ENCODE measurements at places on chromosomes 5 and 9.

DNA sequence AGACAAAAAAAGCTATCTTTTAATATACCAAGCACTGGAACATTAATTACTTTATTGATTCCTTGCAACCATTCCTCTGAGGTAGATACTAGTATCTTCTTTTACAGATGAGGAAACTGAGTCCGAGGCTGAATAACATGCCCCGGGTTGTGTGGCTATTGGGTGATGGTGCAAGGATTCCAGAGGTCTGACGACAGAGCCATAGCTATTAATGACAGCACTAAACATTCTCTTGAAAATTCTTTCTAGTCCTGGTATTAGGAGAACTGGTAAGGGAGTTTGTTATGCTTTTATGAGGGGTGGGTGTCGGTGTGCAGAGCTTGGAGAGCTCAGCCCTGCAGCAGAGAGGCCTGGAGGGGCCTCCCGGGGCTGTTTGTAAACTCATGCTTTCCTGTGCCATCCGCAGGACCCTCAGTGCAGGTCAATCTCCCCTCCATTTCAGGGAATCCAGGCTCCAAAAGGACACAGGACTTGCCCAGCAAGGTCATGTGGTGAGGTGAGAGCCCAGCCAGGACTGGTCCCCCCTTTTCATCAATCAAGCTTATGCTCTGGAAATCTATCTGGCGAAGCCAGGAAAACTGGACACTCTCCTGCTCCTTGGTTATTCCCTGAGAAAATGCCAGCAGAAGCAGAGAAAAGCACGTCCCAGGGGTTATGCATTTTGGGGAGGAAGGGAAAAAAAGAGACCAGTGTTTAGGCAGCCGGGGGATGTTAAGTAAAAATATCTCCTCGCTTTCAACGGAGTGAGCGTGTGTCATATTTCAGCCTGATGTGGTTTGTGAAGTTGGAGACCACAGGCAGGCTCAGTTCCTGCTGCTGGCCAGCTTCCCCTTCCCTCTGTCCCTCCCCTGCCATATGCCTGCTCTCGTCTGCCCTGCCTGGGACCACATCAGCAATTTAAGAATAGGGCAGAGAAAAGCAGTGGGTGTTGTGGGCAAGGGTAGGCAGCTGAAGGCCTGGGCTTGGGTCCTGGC is 3.7 kb downstream of the GSN start:
- no peak for DNase-seq

GRCh38 chr9:114721491-114722079 is 39.6 kb upstream of the TEX48 start:
- no peak for DNase-seq

DNA sequence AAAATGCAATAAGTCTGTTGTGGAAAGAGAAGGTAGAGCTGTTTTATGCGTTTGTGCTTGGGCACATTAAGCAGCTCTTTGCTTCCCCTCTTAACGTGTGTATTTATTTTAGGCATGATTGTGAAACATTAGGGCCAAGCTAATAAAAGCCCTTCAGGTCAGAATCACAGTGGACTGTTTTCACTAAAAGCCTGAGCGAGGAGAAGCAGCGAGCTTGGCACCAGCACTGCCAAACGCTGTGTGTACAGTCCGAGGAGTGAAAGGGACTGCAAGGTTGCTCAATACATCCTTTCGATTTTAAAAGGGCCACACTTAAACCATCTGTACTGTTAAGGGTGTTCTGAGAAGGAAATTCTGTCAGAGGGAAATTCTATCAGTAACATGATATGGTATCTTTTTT is 107.2 kb upstream of the CKMT2 start:
- DNase-seq: no peak

GRCh38 chr5:33043343-33043997 is 332.3 kb downstream of the NPR3 start:
- DNase-seq: no peak

- no peak for DNase-seq
These were observed 1.6 kb downstream of the RFESD start for GRCh38 chr5:95647886-95648860.

- no peak for DNase-seq
These were observed 1260.8 kb upstream of the WWC1 start for GRCh38 chr5:167030500-167031120.

- no peak for DNase-seq
These were observed 34.0 kb downstream of the TNFSF8 start for GRCh38 chr9:114896344-114896743.

GRCh38 chr9:26579056-26579455 is 313.5 kb downstream of the CAAP1 start:
- no peak for DNase-seq

DNA sequence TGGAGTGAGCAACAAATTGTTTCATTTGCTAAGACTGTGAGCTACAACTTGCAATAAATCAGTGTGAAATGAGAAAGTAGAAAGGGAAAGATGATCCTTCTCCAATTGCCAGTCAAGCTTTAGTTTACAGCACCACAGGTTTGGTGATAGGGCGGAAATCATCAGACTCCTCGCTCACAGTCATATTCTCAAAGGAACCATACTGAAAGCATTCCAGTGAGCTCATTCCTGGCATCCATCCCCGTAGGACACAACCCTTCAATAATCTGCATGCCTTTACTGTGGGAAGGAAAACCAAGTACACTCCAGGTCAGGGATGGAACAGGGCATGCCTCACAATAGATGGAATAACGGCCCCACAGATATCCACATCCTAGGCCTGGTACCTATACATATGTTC is 80.7 kb downstream of the FSTL4 start:
- no peak for DNase-seq

DNA sequence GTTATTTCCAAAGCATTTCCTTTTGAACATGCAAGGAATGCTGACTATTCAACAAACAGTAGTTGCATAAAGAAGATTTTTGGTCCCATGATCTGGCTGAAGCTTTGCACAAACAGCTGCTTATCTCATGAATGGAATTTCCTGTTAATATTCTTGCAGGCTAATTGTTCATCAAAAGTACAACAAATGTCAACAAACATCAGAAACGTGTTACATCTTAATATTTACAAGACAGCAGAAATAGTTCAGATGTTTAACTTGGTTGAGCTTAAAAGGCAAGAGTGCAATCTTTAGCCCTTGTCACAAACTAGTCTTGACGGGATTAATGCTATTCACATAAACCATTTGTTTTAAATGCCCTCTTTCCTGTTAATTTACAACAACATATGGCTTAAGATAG is 47.9 kb upstream of the BASP1 start:
- DNase-seq: no peak

DNA sequence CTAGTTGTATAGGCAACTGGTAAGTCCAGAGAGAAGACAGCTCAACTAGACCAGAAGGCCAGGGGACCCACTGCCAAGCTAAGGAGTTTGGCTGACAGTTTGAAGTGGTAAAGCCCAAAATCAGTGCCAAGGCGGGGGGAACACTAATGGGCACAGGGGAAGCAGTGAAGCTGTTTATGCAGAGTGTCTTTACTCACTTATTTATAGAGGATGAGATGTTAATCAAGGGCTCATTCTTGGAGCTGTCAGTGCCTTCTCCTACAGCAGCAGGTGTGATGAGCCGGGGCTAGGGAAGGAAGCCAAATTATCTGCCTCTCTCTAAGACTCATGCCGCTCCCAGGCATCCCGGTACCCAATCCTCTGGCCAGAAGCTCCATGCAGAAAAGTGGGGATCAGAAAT is 75.2 kb upstream of the GALNT10 start:
- DNase-seq: no peak

- no peak for DNase-seq
These were observed 2.7 kb downstream of the ZNF346 start for GRCh38 chr5:177025101-177025601.

DNA sequence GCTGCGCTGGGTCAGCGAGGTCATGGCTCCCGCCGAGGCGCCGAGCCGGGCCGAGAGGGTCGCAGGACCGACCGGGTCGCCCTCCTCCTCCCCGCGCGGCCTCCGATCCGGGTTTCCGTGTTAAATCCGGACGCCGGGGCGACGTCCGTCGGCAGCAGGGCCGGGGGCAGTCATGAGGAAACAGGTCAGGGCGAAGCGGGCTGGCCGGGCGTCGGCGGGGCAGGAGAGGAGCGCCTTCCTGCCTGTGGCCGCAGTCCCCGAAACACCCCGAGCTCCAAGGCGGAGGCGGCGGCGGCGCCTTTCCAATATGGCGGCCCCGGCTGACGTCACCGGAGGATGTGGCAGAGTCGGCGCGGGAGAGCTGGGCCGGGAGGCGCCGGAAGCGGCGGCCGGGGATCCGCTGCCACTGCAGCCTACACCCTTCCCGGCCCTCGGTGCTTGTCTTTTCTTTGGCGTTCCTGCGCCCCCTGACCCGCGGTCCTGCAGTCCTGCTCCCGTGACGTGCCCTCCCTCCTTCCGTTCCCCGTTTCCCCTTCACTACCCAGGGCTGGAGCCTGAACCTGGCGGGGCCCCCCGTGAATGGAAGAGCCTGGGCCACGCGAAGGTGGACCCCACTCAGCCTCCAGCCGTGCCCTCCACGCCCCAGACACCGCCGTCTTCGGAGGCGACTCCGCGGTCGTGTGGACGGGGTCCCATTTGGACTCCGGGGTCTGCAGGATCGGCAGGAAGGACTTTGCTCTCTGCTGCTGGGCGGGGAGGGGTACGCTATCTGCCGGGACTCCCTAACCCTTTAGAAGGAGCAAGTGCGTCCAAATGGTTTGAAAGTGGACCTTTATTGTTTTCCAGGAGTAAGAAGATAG is at the start of gene GOLPH3:
TSS of gene GOLPH3 (minus strand) at position 309 of the 860 bp plus-strand sequence. CDS start at position 24, 285 bp downstream.
- peak; percentile 79 for DNase-seq

- no peak for DNase-seq
These were observed 46.6 kb downstream of the ARHGAP26 start for GRCh38 chr5:142816531-142817430.

- DNase-seq: no peak
These were observed at the start of gene ENTPD8 for GRCh38 chr9:137441289-137441934. Gene ENTPD8 (minus strand): TSS chr9:137441357. CDS start chr9:137438285, 3,072 bp downstream.

Measured in GM18507 (cell line).